ENCODE measurements at places on chromosomes 4 and X. TPM values are rescaled to one million over a fixed set of nuclear protein-coding genes. Genes with fewer than 3 reads are reported as not detected.

TEC gene
- total RNA-seq, result 1.1 TPM

DRP2 gene
- 0.87 TPM for total RNA-seq

AFF2 gene
- 0.69 TPM for total RNA-seq

SCML2 gene
- total RNA-seq, result 3.5 TPM

CNGA1 gene
- not detected for total RNA-seq

DCTD gene
- 60.0 TPM for total RNA-seq

XAGE2 gene
- total RNA-seq, result not detected

Data from activated CD4-positive, alpha-beta T cell treated with anti-CD3 and anti-CD28 coated beads, Interleukin-2, amount 10 ng/mL, durations not matched to agents 7 days and 5 days (primary cell).